Activated CD4-positive, alpha-beta T cell treated with anti-CD3 and anti-CD28 coated beads for 36 hours (primary cell): ENCODE measurements at places on chromosomes 2 and 18. TPM values are rescaled to one million over a fixed set of nuclear protein-coding genes. Genes with fewer than 3 reads are reported as not detected.

DNA sequence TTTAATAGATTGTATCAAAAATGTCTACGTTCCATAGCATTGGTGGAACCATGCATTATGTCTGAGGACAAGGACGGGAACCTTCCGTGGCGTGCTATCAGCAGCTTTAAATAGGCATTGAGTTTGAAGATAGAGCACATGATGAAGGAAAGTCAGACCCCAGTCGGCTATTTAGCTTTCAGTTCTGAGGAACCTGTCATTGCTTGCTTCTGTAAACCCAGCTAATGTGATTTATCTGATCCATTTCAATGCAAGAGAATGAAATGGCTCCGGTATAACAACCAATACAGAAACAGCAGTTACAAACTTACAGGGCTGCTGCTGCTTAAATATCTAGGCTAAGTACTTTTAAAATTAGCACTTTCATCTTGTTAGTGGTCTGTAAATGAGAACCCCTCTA lies 503.3 kb downstream of the RNF144A start:
- no peak for DNase-seq

DNA sequence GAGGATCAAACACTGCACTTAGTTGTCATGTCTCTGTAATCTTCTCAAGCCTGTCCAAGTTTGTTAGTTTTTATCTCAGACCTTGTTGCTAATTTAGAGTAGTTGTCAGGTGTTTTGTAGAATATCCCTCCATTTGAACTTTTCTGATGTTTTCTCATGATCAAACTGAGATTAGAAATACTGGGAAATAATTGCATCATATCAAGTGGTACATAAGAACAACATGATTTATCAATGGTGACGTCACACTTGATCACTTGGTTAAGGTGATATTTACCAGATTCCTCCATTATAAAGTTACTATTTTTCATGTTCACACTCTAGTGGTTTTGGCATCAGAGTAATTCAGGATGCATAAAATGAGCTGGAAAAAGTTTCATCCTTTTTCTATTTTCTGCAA lies 1182.4 kb upstream of the ZEB2 start:
- no peak for DNase-seq

GRCh38 chr18:76528477-76529432 lies 33.7 kb upstream of the ZNF516 start:
- DNase-seq: peak; percentile 26

DNA sequence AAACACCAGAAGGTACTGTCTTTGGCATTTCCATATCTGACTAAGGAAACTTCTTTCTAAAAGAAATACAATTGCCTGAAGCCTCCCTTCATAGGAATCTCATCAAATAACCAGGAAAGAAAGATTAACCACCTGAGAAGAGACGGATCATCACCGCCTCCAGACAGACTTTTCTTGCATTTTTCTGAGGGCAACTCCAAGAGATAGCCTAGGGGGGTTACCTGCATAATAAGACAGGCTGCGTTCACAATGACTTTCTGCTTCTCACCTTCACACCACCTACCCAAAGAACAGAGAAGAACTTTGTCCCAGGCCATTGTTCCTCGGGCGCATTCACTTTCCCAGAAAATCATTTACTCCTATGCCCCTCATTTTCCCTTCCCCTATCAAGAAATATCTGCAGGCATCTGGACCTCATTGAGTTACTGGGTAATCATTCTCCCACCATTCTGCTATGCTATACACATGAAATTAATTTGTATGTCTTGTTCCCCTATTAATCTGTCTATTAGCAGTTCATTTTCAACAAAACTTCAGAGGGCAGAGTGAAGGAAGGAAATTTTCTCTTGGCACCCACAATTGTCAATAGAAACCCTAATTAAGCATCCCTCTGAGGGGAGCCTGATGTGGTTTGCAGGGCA lies 8.3 kb upstream of the POMC start:
- no peak for DNase-seq

The CAVIN2 gene
- not detected for total RNA-seq
